T-helper 2 cell treated with Interferon-gamma antibody and Interleukin-4, amounts not matched to agents 100 ng/mL and 5 ng/mL, for 36 hours (primary cell): ENCODE measurements at places on chromosomes 12 and 14. TPM values are rescaled to one million over a fixed set of nuclear protein-coding genes. Genes with fewer than 3 reads are reported as not detected.

Gene ZFHX2
- 0.98 and 1.3 TPM in 2 replicates for total RNA-seq

Gene OR4E2
- not detected in 2 replicates for total RNA-seq

Gene SLC39A2
- total RNA-seq = 0.18 and 0.36 TPM in 2 replicates

Gene LTBP2
- 0.09 and 0.16 TPM in 2 replicates for total RNA-seq
